ENCODE measurements at places on chromosomes 13 and 19.

DNA sequence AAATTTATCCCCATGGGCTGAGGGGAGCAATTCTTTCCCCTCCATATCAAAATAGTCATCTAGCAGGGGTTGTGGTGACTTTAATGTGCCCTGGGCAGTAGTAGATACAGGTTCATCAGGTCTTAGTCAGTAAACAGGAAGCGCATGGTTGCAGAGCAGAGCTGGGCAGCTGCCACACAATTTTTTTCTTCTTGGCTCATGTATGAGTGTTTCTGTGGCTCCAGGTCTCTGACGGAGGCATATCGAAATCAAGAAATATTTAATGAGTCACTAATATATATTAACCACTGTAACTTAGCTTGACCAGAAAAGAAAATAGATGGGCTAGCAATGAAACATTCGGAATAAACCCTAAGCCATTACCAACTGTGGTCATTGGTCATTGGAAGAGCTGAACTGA is 68.4 kb upstream of the UBL3 start:
- DNase-seq = no peak

DNA sequence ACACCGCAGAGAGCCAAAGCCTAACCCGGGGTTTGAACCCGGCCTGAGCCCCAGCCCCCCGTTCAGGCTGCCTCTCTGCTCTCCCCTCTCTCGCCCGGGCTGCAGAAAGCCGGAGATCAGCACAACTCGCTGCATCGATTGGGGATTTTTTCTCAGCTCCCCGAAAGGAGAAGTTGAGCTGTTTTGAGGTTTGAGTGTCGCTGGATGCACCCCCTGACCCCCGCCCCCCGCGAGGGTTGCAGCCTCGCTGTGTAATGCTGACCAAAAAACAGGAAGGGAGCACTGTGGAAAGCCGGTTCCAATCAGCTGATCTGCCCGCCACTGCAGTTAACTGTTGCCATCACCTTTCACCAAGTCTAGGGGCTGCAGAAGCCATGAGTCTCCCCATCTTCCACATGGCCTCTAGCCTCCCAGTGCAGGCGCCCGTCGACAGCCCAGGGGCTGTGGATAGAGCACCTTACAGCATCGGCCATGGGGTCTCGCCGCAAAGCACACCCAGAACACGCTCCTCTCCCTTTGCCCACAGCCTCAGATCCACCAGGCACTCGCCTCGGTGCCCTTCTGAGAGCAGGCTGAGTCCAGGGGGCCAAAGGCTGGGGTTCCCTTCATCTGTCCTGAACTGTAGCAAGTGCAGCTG is 34.5 kb downstream of the MYO9B start:
- DNase-seq = peak; percentile 18

DNA sequence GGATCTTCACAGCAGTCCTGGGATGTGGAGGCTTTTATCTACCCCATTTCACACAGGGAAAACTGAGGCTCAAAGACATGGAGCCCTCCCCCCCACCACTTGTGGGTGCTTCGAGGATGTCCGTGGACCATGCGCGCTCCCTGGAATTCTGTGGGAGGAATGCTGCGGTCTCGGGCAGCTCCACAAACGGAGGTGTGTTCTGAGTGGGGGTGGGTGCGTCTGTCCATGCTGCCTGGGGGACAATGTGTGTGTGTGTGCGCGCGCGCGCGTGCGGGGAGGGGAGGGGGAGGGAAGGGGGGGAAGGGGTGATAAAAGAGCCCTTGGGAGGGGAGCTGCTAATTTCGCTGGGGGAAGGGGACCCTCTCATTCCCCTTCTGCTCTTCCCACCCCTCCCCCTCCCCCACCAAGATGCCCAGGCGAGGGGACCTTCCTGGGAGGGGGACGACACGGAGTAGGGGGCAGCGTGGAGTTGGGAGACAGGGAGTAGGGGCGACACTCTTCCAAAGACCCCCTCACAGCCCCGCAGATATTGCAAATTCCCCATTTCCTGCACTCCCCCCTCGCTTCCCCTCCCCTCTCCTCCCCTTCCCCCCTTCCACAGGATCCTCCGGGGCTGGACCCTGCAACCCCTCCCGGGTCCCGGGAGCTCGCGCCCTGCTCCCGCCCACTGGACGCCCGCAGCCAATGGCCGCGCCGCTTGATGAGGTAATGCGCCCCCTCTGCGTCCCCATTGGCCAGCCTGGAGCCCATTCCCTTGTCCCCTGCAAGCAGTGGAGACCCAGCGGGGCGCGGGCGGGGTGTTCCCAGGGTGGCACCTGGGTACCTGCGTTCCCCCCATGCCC is 18.9 kb upstream of the ZNRF4 start:
- no peak for DNase-seq

- no peak for DNase-seq
Measured at GRCh38 chr13:69706807-69707206, 400.8 kb upstream of the ATXN8OS start.

- no peak for DNase-seq
Measured at GRCh38 chr13:74203576-74203975, 69.4 kb upstream of the KLF12 start.

- no peak for DNase-seq
Measured at GRCh38 chr13:62243106-62243505, 827.5 kb upstream of the PCDH20 start.

DNA sequence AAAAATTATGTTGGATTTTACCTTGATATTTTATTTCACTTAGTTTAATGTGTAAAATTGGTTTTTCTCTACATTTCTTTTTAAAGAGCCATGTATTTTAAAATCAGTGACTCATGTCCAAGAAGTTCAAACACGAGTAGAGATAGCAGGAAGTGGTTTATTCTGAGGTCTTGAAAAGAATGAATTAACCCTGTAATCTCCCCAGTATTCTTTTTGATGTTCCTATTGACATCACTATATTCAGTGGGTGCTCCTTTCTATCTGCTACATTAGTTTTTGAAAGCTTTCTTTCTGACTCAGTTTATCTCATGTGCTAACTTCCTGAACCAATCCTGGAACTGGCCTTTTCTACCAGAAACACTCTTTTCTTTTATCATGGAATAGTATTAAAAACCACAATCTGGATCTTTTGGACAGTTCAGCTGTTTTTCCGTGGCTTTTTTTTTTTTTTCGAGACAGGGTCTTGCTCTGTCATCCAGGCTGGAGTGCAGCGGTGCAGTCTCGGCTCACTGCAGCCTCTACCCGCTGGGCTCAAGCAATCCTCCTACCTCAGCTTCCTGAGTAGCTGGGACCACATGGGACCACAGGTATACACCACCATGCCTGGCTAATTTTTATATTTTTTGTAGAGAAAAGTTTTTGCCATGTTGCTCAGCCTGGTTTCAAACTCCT is 114.9 kb downstream of the PCCA start:
- DNase-seq = no peak

DNA sequence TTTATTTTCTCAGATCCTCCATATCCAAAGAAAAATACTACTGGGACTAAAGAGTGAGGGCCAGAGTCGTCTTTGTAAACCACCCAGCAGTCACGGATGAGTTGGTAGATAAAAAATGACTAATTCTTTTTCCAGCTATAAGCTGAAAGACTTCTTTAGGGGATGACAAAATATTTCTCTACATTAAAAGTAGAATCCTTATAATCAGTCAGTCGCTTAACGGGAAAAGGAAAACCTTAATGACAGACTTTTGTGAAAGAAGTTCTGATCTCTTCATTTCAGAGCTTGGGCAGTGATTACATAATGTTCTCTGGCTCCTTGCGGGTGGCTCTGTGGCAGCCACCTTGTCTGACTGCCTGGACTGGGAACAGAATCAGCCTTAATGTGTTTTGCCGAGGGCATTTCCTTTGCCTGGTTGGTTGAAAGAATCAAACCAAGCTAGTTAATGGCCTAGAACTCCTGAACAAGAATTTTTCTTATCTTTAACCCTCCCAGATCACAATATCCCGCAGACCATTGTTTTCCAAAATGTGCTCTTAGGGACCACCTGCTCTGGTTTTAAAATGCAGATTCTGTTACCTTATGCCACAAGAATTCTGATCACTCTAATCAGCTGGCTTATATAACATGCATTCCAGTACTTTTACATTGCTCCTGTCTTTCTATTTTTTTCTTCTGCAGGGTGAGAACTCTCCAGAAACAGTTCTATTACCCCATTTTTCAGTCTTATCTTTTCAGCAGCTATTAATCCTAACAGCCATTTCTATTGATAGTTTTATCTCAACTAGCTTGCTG is 2.5 kb downstream of the ITM2B start:
- DNase-seq = no peak

DNA sequence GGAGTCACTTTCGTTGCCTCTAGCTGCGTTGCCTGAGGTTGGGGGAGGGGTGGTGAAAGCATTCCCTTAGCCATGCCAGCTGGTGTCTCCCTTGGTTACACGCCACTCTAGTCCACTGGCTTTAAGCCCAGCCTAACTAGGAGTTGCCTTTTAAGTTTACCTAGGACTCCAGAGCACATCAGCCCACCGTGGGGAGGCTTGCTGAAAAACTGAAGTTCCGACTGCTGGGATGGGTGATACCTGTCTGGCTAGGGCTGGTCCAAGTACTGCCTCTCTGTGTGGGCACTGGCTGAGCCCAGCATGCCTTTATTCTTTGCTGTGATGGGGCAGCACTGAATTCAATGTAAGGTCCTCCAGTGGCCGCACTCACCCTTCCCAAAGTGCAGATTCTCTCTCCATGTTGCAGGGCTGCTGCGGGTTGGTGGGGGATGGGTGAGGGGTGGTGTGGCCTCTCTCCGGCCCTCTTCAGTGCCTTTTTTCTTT is 11.8 kb upstream of the CEACAM1 start:
- no peak for DNase-seq

- DNase-seq = no peak
Measured at GRCh38 chr13:84917252-84917878, 881.9 kb downstream of the SLITRK6 start.

GRCh38 chr19:48210005-48210404 is 39.5 kb downstream of the ZSWIM9 start:
- DNase-seq = no peak

- DNase-seq = no peak
Measured at GRCh38 chr19:19461671-19462622, 53.4 kb downstream of the TSSK6 start.

DNA sequence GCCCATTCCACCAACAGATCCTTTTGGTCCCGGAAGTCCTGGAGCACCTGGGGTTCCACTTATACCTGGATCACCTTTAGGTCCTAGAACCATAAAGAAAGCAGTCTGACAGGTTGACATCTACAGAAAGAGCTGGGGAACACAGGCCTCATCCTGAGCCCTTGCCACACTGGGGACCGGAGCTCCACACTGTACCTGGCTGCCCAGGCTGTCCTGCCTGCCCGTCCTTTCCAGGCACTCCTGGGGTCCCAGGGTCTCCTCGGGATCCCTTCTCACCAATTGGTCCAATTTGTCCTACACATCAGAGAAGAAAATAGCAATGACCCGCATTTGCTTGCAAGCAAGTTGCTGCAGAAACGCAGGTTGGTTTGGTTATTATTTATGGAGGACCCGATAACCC is 130.5 kb downstream of the COL4A1 start:
- no peak for DNase-seq

DNA sequence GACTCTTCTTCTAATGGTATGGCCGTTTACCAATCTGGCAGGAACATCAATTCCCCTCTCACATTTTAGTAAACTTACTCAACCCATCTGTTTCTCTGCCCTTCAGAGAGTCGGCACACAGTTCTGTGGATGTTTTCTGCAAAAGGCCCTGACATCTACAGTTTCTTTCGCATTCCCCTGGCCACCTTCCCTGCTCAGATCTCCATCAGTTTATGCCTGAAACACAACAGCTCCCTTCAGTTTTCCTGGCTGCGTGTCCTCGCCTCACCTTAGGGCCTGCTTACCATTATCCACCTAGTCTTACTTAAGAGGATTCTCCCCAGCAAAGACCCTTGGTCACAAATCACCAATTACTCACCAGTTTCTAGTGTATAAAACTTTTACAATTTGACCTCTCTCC is 25.2 kb downstream of the COL4A1 start:
- DNase-seq = no peak

GRCh38 chr19:28831462-28831861 is 381.5 kb downstream of the UQCRFS1 start:
- DNase-seq = no peak

GRCh38 chr13:57629821-57630235 is 1.7 kb upstream of the PCDH17 start:
- no peak for DNase-seq

DNA sequence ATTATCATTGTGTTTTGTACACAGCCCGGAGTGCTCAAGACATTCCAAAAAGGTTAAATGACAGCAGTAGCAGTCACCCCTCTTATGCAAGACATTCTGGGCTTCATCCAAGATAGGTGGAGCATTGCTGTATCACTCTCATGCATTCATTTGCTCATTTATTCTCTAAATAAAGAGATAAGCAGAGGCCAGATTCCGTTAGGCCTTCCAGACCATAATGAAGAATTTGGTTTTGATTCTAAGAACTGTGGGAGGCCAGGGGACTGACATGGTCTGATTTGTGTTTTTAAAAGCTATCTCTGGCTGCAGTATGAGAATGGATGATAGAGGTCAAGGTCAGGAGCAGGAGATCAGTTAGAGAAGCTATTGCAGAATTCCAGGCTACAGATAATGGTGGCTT is 145.8 kb downstream of the KCNRG start:
- no peak for DNase-seq

GRCh38 chr13:95524264-95524901 is 28.1 kb upstream of the CLDN10 start:
- no peak for DNase-seq

DNA sequence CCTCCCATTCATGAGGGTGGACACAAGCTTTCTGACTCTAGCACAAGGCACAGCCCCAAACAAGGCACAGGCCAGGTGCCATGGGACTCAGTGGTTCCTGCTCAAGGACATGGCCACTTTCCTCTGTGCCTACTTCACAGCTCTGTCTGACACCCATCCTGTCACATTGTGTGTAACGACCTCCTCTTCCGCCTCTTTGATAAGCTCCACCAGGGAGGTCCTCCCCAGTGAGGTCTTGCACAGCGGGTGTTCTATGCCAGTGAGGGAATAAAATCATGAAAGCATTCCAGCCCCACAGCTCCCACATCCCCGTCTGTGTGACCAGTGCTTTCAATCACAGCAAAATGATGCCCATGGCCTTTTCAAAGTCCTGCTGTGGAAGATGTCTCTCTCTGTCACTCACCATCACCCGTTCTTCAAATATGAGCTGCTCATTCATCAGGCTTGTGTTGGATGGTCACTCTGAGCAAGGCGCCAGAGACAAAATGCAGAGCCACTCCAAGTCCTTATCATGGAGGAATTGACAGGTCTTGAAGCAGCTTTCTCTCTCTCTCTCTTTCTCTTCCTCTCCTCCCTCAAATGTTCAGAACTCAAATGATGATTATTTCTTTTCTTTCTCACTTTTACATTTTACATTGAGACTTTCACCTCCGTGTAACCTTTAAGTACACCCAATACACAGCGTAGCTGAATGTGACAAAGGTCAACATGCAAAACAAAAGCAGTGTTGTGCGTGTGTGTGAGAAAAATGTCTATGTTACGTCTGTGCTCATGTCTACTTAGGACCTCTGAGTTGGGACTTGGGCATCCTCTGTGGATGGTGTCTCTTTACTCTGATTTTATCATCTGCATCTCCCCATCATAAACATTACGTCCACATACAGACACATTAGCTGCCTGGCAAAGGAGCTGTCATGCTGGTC is 8.0 kb upstream of the SPATA13 start:
- no peak for DNase-seq

DNA sequence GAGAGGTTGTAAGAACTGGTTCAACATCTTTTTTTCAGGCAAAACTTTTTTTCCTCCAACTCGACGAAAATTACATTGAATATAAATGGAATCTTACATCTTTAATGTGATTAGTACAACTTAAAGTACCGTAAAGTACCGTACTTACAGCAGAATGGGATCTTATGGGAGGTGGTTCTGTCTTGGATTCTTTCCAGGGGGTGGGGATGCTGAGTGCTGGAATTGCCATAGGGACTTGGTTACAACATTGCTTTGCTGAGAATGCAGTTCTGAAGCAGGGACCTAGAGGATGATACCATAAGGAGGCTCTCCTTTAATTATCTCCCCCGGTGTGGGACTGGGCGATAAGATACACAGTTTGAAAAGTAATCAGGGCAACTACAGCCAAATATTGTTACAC is 186.4 kb downstream of the KLF5 start:
- no peak for DNase-seq
